Stimulated activated CD4-positive, alpha-beta T cell treated with anti-CD3 and anti-CD28 coated beads, Interleukin-15, amount 100 ng/mL, for 48 hours (primary cell): ENCODE measurements at places on chromosomes 1 and 21.

GRCh38 chr1:167272369-167272957 is 51.8 kb downstream of the POU2F1 start:
- DNase-seq: no peak

DNA sequence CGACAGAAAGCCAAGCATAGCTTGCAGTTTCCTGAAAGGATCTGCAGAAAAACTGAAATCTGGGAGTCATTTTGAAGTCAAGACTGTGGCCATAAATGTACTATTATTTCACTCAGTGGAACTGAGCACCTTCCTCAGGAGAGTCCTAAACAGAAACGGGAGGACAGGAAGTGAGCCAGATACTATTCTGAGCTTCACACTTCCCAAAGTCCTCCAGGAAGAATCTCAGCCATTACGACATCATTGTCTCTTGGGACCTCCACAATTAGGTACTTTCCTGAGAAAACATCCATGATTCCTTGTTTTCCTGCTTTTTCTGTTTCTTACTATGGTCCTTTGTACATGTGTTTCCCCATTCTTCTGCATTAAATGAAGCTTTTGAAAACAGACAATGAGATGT is 299.2 kb upstream of the USP25 start:
- no peak for DNase-seq

DNA sequence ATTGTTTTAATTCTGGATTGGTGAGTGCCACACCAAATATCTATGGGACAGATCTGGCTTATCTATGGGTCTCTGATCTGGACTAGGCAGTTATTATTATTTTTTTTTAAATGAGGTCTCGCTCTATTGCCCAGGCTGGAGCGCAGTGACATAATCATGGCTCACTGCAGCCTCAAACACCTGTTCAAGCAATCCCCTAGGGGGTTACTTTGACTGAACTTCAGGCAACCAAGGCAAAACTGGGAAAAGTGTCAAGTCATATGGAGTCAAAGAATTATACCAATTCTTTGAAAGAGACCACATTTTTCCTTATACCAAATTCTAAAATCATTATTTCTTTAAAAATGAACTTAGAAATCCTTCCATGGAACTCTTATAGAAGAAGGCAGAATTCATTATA is 129.1 kb upstream of the HOOK1 start:
- no peak for DNase-seq

- no peak for DNase-seq
These were observed 2.6 kb downstream of the IVNS1ABP start for GRCh38 chr1:185314411-185314810.

DNA sequence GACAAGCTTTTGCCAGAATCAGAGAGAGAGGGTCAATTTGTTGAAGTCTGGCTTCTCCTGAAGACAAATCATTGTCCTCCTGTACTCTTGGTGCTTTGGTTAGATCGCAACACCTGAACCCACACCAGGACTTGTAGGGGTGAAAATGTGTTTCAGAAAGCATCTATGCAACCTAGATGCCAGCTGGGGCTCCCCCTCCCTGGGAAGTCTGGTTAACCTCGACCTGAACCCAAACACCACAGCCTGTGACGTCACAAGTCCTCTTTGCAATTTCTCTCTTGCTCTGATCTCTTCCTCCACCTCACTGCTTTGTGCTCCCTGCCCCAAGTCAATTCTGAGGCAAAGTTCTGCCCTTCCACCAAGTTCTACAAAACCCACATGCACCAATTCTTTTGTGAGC is 42.8 kb upstream of the USP24 start:
- DNase-seq: peak; percentile 61

DNA sequence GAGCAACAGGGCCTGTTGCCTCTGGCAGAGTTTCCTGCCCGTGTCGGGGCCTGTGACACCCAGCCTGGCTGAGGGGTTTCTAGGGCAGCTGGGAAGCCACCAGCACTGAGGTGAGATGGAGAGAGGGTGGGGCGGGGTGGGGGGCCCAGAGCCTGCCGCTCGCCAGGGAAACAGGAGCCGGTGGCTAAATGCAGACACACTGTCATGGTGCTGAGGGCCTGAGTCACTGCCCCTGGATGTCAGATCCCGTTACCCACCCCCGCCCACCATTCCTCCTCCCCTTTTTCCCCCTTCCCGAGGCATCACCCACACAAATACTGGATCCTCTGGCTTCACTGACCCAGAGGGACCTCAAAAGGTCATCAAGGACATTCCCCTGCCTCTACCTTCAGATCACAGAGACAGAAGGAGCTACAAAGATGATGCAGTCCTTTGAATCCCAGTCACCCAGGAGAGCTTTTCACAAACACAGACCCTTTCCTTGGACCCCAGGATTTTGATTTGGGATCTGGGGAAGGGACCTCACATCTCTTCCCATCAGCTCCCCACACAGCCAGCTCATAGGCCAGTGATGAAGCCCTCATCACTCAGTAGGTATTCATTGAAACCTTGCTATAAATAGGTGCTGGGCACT is 1.9 kb upstream of the HSPB7 start:
- DNase-seq: no peak

- no peak for DNase-seq
These were observed 32.3 kb upstream of the DIPK1A start for GRCh38 chr1:92993581-92993980.

DNA sequence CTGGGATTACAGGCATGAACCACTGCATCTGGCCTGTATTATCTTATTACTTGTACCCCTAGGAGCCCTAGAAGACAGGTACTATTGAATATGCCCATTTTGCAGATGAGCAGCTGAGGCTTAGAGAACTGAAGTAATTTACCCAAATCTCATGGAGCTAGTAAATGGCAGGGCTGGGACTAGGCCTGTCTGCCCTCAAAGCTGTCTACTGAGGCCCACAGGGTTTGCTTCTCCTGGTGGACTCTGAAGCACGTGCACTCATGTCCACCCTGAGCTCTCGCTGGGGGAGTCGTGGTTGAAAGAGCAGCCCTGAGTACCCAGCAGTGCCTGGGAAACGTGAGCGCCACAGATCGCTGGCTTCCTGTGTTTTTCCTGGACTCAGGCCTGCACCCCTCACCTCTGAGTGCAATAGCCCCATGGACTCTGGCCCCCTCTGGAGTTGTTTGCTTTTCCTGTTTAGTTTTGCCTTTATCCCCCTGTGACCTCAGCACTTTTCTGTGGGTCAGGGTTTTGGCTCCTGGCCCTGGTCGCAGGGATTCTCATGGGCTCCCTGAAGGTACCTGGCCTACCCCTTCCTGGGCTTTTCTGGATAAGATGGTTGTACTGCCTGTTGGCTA is 52.4 kb downstream of the ARHGEF10L start:
- no peak for DNase-seq

GRCh38 chr1:89519779-89520358 is 4.8 kb upstream of the LRRC8B start:
- DNase-seq: no peak

DNA sequence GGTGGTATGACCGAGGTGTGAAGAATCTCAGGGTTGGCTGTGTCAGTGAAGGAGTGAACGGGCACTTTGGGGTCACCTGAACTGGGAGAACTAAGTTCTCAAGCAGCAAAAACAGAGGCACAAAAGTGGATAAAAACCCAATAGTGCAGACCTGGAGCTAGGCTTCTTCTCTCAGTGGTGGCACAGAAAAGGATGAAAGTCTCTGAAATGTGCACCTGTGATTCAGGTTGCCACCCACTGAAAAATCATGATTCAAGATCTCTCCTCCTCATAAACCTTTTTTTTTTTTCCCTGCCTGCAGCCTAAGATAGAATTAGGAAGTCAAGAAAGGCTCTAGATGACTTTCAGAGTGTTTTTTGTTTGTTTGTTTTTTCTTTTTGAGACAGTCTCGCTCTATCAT is 304.8 kb downstream of the KIF26B start:
- DNase-seq: no peak

DNA sequence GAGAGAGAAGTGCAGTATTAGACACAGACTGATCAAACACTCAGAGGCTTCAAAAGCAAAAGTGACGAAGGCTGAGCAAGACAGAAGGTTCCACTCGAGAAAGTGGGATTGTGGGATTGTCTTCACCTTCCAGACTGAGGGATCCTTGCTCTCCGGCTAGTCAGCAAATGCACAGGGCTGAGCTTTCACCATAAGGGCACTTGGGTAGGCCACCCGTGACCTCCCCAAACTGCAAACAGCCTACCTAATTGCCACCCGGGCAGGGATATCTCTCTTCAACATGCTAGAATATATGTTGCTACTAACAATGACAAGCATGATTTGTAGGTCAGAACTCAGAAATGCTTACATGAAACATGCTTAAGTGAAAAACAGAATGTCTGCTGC is 35.3 kb upstream of the RIPK4 start:
- no peak for DNase-seq

DNA sequence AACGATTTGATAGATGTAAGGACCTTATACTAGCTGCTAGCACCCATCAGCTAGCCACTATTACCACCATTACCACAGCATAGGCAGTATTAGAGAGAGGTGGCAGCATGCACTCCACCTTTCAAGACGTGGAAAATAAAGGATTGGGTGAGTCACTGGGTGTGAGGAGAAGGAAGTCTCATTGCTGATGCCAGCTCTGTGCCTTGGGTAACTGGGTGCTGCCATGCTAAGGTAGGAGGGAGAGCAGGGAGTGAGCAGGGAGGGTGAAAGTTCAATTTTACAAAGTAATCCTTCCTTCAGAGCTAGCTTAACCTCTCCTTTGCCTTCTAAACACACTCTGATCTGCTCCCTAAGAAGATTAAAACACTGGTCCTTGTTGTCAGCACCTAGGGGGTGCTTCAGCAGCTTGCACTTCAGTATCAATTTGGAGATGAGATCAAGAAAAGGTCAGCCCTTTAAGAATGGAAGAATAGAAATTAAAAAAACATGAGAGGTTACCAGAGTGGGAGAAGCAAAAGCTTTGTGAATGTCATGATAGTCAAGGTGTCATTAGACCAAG is 1.8 kb upstream of the LIN9 start:
- no peak for DNase-seq

DNA sequence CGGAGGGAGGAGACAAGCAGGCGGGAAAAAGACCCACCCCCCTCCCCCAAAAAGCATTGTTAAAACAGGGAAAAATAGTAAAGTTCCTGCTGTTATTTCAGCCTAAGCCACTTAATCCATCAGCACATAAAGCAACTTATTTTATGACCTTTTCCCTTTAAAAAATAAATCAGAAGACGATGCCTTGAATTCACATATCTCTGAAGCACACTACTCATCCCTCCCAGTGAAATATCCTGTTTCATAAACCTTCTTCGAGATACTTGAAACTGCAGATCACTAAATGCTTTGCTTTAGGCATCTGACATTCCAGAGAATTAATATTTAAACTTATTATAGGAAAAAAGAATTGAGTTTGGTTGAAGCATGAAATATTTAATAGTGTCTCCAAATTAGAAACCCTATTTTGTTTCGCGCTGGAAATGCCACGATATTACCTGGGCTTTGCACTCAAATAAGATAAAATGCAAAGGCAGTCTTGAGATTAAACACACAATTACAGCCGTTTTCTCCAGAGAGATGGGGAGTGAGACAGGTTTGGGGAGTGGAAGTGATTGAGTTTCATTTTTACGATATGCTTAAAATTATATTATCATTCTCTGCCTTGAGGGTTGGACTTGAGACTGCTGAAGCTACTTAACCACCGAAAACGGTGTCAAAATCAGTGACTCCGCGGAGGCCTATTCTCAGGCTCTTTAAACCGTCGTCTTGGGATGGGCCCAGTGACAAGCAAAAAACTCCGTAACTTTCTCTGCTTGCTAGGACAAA is 9.3 kb downstream of the GLIS1 start:
- no peak for DNase-seq

GRCh38 chr1:106072909-106073600 is 983.4 kb upstream of the PRMT6 start:
- DNase-seq: no peak

DNA sequence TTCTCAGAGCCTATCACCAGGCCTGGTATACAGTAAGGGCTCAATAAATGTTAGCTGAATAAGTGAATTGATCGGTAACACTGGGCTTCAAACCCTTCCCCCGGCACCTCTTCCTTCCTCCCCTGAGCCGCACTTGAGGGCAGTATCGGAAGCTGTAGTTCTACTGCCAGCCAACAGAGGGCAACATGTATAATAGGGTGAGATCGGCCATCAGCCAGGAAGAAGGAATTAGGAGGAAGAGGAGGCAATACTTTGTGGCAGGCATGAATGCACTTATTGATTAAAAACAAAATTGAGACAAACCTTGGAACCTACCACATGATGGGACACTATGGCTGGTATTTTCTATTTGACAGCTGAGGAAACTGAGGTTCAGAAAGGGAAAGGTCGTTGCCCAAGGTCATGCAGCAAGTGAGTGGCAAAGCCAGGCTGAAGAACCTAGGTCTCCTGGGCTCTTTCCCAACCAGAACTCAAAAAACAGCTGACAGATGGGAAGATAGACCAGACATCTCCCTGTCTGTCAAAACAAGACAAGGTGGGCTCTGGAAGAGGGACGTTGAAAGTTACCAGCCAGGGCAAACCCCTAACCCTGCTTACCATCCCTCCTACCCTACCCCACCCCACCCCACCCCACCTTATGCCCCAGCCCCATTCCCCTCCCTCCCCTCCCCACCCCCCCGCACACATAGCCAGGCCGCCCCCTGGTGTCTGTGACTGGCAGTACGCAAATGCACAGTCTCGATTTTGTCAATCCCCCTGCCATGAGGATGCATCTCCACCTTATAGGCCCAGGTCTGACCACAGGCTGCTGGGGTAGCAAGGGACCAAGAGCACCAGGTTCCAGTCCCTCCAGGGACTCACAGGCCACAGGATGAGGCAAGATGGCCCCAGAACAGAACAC is 107.3 kb upstream of the RUNX3 start:
- peak; percentile 60 for DNase-seq

GRCh38 chr21:46205166-46205565 is 20.9 kb upstream of the SPATC1L start:
- no peak for DNase-seq

DNA sequence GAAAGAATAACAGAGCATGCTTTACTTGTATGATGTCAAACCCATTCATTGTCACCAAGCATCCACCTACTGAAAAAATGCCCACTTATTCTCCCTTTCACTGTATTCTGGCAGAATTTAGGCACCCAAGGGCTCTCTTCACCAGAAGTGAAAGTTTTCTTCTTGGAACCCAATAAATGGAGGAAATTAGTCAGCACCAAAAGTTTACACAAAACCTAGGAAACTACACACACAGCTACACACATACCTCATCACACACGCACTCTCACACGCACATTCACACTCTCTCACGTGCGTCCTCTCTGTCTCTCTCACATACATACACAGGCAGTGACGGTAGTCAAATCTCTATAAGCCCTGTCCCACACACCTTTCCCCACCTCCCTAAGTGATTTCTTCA is 37.6 kb downstream of the MCOLN2 start:
- peak; percentile 36 for DNase-seq

GRCh38 chr1:206112600-206113301 is 4.4 kb downstream of the AVPR1B start:
- DNase-seq: no peak

DNA sequence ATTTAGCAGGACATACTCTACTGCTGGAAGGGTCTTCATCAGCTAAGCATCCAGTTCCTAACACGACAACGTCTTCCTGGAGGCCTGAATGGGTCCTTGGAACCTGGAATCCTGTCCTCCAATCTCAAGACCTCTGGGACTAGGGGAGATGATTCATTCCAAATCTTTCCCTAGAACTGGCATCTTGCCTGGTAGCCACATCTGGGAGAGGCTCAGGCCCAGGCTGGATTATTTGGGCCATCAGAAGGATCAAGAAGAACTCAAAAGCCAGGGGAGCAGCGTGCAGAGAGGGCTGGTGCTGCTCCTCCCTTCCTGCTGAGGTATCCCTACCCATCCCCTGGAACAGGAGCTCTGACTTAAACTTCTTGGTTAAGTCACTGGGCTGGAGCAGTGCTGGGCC is 2.8 kb upstream of the PHLDA3 start:
- no peak for DNase-seq

GRCh38 chr1:114206392-114206791 is 52.7 kb upstream of the SYT6 start:
- DNase-seq: no peak

- DNase-seq: no peak
These were observed 15.0 kb upstream of the ROR1 start for GRCh38 chr1:63758791-63759190.
